RWPE1 (cell line): ENCODE measurements at places on chromosomes 2 and 18.

- no peak for DNase-seq
These were observed 218.8 kb upstream of the APCDD1 start for GRCh38 chr18:10235661-10235952.

GRCh38 chr2:95728878-95729596 is 137.2 kb downstream of the TRIM43 start:
- DNase-seq: peak; percentile 52

- DNase-seq: no peak
These were observed 2178.3 kb upstream of the PIK3C3 start for GRCh38 chr18:39776766-39777165.

DNA sequence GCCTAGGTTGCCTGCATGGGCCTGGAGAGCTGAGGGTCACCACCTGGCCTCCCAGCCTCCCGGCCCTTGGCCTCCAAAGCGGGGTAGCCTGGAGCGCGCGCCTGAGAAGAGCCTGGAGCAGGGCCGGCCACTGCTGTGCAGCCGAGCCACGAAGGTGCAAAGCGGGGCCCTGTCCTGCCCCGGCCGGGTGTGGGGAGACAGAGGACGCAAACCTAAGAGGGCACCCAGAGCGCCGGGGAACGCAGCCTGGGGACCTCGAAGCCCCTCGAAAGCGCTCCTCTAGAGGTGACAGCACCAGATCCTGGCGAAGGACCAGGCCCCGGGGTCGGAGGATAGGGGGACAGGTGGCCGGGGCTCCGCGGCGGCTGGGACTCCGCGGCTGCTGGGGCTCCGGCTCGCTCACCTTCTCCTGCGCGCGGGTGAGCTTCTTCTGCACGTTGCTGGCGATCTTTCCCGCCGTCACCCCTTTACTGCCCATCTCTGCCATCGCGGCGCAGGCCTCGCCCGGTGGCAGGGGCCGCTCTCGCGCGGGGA is 430 bp downstream of the BIN1 start:
- no peak for DNase-seq

DNA sequence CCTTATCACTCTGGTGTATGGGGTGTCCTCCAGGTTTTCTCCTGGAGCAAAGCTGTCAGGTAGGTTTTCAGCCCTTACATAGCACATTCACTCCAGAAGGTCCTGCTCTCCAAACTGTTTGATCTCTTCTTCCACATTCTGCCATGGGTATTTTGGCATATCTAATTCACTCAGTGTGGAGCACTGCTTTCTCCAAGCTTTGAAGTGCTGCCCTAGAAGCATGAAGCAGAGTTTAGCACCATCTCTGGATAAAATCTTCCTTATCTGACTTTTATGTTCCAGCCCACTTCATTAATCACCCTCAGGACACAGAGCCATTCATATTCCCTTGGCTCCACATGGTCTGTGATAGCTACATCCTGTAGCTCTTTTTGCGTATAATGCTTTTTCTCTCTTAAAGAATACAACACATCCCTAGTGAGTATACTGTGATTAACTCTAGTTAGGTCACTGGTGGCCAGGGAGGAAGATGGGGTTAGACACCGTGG is 56.7 kb upstream of the ARHGAP28 start:
- DNase-seq: no peak

- DNase-seq: no peak
These were observed 42.8 kb downstream of the PPP4R1 start for GRCh38 chr18:9571546-9571945.

DNA sequence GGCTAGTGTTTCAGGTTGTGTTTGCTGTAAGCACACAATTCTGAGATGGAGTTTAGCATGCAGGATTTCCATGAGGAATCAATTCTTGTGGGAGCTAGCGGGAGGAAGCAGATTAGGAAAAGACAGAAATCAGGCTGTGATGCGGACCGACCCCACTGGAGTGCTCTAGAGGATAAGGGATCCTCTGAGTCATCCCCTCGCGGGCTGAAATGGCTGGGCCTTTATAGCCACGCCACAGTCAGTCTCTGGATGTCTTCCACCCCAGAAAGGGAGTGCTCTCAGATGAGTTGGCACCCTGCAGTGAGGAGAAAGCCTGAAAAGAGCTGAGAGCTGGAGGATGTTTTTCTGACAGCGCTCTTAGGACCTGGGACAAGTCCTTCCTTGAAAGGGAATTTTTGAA is 102.4 kb downstream of the GALNT3 start:
- no peak for DNase-seq

DNA sequence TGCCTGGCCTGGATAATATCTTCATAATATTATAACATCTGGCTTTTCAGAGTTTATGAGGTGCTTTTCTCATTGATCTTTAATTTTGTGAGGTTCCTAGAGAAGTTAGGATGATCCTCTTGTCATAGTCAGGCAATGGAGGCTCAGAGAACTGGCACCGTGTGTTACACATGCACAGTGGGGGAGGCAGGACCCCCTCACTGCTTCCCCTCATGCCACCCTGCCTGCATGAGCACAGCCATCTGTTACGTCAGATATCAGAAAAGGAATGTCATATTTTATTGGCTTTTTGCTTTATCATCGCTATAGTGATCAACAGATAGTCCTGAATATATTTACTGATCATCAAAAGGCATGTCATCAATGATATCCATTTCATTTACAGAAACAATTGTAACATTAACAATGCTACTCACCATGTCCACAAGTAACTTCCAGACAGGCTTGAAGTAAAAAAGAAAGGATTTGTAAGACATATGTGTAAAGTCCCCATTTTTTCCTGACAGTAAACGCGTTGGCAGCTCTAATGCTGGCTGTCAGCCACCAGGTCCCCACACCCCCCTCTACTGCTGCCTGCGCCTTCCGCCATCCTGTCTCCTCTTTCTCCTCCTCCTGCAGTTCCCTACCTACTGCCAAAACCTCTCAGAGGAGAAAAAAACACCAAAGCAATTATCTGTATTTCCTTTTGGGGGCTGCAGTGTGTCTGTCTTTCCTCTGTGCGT is 18.8 kb downstream of the ENOSF1 start:
- no peak for DNase-seq

DNA sequence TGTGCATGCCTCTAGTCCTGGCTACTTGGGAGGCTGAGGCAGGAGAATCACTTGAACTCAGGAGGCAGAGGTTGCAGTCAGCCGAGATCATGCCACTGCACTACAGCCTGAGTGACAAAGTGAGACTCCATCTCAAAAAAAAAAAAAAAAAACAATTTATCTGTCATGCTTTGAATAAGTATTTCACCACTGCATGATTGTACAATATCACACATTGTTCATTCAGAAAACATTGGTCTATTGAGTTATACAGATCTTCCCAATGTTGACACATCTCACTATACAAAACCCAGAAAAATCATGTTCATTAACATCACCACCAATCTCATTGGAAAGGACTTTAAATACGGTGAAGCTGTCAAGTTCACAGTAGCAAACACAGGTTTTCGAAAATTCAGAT is 46.8 kb upstream of the PPM1B start:
- DNase-seq: no peak

DNA sequence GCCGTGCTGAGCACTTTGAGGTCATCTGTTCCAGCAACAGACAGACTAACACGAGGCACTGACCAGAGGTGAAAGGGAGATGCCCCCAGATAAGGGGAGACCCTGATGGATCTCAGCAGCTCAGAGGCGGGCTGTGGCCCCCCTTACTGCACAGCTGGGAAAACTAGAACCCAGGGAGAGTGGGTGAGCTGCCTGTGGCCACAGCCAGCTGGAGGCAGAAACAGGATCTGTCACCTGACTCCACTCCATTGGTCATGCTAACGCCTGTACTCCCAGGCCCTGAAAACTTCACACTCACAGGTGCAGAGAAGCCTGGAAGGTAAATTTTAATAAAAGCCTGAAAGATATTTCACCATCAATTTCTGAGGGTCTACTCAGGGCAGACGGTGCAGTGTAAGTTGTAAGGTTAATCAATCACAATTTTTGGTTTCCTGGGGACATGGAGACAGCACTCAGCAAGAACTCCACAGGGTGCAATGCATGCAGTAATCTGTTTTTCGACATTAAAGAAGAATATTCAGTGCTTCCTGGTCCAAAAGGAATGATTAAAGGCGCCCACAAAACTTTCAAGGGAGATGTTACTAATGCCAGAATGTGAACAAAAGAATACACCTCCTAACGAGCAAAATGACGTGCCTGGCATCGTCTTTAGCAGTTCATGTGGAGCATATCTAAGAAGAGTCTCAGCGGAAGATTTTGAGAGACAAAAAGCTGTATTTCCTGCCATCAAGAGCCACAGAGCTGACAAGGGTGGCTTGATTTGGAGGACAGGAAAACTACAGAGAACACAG is 173.4 kb downstream of the EIPR1 start:
- no peak for DNase-seq

GRCh38 chr2:198309673-198310280 is 505.4 kb downstream of the PLCL1 start:
- peak; percentile 56 for DNase-seq

- peak; percentile 80 for DNase-seq
These were observed 398.8 kb upstream of the TRIB2 start for GRCh38 chr2:12317814-12318426.

DNA sequence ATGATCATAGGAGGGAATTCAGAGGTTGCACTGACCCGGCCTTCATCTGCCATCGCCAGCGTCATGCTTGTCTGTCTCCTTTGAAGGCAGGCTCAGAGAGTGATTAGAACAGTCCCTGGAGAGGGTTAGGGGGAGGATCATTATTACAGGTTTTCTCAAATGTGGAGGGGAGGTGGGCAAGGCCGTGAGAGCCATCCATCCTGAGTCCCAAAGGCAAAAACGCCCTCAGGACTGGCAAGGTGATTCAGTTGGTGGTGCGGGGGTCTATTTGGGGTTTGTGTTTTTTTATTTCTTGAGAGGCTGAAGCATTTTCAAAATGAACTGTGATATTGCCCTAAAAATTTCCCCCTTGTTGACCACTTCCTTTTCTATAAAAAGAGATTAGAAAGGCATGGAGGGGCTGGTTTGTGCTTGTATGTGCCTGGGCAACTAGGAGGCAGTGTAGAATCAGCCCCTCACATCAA is 39.3 kb upstream of the GYPC start:
- DNase-seq: no peak

- DNase-seq: peak; percentile 36
These were observed 20.5 kb upstream of the IL1RL2 start for GRCh38 chr2:102166189-102166845.

- DNase-seq: no peak
These were observed 7.9 kb upstream of the CRYBA2 start for GRCh38 chr2:219001100-219001576.

DNA sequence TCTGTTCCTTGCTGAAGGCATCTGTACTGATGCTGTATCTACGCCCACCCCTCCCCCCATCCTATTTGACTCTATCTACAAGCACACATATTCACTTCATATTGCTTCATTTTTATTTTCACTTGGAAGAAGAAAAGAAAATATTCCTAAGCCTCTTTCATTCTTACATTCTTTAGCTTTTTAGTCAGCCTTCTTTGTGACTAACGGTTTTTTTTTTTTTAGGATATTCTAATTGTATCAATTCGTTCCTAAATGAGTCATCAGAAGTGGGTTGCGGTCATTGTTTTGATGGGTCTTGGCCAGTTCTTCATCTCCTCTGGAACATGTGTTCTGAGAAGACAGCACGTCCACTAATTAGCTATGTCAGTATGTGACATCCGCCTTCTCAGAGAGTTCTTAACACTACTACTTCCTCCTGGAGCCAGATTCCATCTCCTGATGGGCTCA is 88.7 kb downstream of the MYO1B start:
- DNase-seq: peak; percentile 15

DNA sequence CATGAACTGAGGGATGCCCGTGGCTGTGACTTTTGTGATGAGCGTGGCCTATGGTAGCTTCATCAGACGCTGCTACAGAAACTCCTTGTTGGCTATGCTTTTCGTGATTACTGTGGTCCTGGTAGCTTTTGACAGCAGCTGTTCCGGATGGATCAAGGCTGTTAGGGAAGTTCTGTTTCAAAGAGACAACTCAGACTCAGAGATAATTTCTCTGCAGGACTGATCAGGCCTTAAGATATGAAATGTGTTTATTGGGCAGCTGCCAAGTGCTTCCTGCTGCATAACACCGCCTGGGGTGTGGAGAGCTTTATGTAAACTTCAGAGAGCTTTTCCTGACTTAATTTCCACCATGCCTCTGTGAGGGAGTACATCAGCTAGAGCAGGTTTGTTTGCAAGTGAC is 243.8 kb downstream of the TSN start:
- no peak for DNase-seq

DNA sequence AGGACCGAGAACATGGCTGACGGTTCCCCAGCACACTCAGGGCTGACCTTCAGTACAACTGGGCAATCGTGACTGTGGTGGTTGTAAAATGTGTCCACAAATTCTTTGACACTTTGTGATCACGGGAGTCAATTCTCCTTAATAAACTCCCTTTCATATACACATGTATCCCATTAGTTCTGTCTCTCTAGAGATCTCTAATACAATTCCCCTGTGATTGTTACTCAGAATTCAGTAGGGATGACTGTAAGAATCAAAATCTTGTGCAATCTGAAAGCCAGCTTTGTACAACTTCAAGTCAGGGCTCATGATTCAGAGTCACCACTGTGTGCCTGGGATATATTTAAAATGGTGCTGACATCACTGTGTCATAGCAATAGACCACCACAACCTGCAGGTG is 89.5 kb upstream of the LMAN1 start:
- no peak for DNase-seq

DNA sequence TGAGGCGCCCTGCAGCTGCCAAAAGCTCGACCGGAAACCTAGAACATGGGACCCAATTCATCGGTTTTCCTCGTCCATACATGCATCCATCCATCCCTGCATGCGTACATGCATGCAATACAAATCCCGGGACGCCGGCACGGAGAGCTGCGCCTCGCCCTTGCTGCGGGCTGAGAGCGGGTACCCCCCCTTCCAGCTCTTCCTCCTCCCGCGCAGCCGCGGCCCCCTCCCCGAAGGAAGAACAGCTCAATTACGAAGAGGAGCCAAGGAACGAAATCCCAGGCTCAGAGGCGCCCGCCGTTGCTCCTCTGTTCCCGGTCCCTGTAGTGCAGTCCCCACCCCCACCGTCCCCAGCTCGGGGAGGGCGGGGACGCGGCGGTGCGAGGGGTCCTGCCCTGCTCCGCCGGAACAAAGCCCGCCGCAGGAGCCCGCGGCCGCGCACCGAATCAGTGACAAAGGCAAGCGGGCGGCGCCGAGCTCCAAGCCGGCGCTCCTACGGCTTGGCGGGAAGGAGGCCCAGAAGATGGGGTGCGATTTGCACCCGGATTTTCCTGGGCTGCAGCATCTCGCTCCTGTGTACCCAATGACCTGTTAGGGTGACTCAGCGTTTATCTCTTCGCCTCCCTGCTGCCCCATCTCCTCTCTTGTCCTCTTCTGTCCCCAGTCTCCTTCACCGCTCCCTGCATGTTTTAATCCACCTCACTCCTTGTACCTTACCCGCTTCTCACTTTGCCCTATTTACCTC is 8.9 kb upstream of the POU3F3 start:
- DNase-seq: no peak
